Lung microvascular endothelial cell (primary cell): ENCODE measurements at places on chromosomes 3 and 15. TPM values are rescaled to one million over a fixed set of nuclear protein-coding genes. Genes with fewer than 3 reads are reported as not detected.
A peak's percentile ranks its signal among the peaks of the same experiment; 100 is the strongest.

- DNase-seq, result no peak
Measured at GRCh38 chr3:64254443-64254842, 29.2 kb upstream of the PRICKLE2 start.

DNA sequence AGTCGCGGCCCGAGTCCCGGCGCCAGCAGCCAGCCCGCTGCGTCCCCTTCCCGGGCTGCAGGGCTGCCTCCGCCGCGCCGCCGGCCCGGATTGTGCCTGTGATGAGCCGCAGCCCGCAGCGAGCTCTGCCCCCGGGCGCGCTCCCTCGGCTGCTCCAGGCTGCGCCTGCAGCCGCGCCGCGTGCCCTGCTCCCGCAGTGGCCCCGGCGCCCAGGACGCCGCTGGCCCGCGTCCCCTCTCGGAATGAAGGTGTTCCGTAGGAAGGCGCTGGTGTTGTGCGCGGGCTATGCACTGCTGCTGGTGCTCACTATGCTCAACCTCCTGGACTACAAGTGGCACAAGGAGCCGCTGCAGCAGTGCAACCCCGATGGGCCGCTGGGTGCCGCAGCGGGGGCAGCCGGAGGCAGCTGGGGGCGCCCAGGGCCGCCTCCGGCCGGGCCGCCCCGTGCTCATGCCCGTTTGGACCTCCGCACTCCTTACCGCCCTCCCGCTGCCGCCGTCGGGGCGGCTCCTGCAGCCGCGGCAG lies 1.2 kb downstream of the CHST2 start:
- peak; percentile 40 for DNase-seq

- no peak for DNase-seq
Measured at GRCh38 chr3:8500989-8501370, 643 bp upstream of the LMCD1 start.

The TEX9 gene
- total RNA-seq, result under 0.01 and 0.44 TPM in 2 replicates

- no peak for DNase-seq
Measured at GRCh38 chr3:127555108-127555507, 35.4 kb downstream of the TPRA1 start.

GRCh38 chr3:115687721-115688120 lies 64.4 kb downstream of the GAP43 start:
- DNase-seq, result no peak

GRCh38 chr3:171524921-171525310 lies 64.7 kb upstream of the TNIK start:
- DNase-seq, result no peak

DNA sequence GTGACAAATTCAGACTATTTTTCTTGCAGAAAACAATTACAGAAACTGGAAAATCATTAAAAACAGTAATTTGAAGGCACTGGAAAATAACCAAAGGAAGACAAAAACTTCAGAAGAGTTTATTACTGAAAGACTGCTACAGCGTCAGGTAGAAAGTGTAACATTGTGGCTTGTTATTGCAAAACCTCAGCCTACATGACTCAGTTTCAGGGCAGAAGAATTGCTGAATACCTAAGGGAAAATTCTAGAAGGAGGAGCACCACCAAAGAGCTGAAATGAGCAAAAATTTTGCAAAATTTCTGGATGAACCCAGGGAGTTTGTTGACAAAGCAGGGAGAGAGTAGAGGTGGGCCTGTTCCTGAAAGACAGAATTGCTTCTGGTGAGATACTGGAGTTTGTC lies 219.6 kb downstream of the C3orf38 start:
- DNase-seq, result no peak

DNA sequence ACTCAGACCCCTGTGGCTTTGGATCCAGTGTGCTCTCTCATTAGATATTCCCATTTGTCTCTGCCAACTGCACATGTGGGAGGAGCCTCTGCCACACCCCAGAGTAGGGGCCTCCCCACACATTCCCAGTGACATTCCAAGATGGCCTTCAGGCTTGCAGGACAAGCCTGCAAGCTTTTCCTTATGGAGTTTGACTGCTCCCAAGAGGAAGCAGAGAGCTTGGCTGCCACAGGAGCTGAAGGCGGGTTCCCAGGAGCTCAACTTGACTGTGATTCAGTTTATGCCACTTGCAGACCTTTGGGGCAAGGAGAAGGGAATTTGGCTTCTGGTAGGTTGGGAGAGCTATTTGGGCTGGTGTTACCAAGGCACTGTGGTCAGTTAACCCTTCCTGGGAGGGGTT lies 22.5 kb upstream of the EPHB1 start:
- DNase-seq, result no peak

GRCh38 chr15:74525945-74526344 lies 15.1 kb upstream of the ARID3B start:
- peak; percentile 74 for DNase-seq

GRCh38 chr15:69666921-69667811 lies 214.5 kb downstream of the RPLP1 start:
- no peak for DNase-seq

DNA sequence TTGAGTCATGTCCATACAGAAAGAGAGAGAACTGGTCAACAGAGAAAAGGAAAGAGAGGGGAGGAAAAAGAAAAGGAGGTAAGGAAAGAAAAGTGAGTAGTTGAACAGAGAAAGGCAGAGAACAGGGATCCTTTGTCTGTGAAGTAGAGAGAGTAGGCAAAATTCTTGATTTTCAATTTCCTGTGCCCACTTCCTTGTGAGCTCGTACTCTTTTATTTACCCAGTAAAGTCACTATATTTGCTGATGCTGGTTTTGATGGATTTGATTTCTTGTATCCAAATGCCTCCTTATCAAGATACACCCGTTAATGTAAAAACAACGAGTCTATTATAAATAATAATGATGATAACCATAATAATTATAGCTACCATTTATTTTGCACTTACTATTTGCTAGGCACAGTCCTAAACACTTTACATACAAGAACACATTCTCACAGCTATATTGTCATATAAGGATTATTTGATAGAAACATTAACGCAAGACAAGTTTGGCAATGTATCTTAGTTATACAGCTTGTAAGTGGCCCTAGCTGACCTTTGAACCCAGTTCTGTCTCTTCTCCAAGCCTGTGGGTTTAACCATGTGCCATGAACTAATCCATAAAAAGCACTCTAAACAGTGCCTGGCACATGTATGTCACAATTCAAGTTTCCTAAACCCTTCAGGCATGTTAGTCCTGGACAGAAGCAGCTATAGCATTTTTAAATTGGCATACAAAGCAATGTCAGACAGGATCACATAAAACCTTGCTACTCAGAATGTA lies 6.7 kb upstream of the P2RY1 start:
- no peak for DNase-seq

- peak; percentile 69 for DNase-seq
Measured at GRCh38 chr3:168794427-168794826, 698.7 kb upstream of the GOLIM4 start.

The ARPP19 gene
- total RNA-seq, result 78.0 and 97.4 TPM in 2 replicates

- no peak for DNase-seq
Measured at GRCh38 chr15:92495446-92495845, 101.8 kb downstream of the ST8SIA2 start.

- DNase-seq, result no peak
Measured at GRCh38 chr15:60077581-60078359, 73.7 kb downstream of the FOXB1 start.

DNA sequence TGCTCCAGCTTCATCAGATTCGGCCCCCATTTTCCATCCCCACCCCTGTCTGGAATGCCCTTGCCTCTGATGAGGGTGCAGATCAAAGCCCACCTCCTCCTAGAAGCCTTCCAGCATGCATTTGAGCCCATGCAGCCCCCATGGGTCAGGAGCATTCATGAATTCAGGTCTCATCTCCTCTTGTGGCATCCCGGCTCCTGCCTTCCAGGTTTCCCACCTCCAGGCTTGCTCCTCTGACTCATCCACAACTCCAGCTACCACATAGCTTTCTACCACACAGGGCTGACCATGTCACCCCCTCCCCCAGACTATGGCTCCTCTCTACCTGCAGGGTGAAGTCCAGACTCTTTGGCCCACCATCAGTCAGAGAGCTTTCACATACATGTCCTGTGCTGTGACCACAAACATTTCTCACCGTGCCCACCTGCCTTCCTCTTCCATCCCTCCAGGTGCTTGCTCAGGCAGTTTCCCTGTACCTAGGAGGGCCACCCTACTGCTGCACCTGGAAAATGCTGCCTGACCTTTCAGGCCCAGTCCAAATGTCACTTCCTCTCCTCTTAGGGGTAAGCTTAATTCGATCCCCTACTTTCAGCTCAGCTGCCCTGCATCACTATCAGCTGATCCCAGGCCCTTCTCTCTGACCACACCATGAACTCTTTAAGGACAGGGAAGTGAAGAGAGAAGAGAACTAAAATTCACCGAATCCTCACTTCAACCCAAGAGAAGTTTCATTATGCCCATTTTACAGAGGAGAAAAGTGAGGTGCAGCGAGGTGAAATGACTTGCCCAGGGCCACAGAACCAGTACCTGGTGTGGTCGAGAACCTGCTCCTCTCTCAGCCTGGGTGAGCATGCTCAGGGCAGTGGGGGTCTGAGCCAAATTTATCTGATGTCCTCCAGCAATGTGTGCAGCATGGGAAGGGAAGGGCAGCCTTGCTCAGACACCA lies 13.7 kb upstream of the FGD5 start:
- peak; percentile 47 for DNase-seq

The ARRDC4 gene
- total RNA-seq, result 0.79 and 0.87 TPM in 2 replicates

- no peak for DNase-seq
Measured at GRCh38 chr15:50735156-50735555, 30.4 kb downstream of the SPPL2A start.

DNA sequence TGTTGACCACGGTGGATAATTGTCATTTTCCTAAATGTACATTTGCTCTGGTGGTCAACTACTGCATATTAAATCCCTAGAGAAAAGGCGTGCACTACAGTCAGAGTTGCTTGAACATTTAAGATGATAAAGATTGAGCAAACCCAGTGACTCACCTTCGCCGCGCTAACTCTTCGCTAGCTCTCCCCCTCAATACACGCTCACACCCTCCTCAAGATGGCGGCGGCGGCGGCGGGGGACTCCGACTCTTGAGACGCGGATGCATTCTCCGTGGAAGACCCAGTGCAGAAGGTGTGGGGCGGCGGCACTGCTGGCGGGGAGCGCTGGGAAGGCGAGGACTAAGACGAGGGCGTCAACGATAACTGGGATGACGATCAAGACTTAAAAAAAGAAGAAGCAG lies 79.8 kb upstream of the PFN2 start:
- DNase-seq, result no peak
